NCI-H187 (cell line): ENCODE measurements at places on chromosomes 5 and 9.

DNA sequence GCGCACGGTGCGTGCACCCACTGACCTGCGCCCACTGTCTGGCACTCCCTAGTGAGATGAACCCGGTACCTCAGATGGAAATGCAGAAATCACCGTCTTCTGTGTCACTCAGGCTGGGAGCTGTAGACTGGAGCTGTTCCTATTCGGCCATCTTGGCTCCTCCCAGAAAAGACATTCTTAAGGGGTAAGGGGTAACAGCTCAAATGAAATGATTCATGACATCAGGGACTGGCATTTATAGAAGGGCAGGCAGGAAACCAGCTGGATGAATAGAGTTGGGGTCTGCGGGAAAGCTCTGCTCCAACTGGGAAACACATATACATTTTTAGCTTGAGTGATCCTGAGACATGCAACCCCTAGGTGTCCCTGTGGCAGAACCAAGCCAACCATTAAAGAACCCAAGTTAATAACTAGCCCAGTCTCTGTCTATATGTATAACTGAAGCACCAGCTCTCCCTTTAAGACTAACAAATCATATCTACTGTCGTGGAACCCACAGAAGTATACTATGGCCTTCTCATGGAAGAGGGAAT, 119.3 kb downstream of the LMNB1 start:
- DNase-seq = no peak

DNA sequence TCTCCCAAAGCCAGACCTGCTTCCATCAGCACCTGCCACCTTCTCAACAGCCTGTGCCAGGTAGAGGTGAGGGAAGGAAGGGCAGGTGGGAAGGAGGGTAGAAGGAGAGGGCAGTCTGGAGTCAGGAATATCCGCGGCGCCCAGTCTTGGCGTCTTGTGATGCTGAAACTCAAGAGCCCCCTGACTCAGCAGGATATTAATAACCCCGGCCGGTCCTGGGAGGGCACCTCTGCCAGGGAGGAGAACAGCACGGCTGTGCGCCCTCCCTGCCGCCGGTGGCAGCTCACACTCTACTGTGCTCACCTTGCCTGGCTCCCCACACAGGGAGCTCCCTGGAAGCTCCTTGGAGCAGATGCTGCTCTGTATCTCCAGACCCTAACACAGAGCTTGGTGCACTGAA, 11.6 kb upstream of the NTNG2 start:
- DNase-seq = no peak

DNA sequence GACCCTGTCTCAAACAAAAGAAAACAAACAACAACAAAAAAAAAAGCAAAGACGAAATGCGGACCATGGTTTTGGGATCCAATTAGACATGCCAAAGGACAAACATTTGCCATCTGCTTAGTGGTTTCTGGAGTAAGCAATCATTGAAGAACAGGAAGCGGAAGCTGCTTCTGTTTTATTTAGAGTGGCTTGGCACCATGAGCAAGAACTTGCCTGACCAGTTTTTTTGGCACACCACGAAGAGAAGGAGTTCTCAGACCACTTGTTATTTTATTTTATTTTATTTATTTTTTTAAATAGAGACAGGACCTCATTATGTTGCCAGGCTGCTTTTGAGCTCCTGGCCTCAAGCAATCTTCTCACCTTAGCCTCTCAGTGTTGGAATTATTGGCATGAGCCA, 17.0 kb downstream of the BTF3 start:
- DNase-seq = no peak

DNA sequence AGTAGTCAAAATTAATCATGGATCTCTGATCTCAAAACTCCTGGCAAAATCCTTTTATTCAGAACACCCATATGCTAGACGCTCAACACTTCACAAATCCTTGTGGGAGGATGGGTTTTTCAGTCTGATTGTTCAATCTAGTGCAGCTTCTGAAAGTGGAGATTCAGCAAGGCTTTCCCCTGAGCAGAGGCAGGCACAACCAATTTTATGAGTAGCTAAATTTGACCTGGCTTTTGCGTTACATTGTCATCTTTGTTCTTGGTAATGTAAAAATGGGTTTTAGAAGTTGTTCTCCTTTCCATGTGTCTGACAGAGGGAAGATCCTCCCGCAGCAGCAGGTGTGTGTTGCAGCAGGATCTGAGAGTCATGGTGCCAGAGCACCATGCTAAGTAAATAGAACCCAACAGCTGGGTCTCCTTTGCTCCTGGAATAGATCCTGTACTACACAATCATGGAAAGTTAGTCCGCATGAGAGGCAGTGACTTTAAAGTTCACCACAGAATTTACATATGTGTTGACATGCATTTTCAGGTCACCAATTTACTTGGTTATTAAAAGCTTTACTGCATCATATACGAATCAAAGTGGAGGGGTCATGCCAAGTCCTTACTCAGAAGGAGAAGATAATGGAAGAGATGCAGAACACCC, 70.1 kb upstream of the MEF2C start:
- peak; percentile 20 for DNase-seq

GRCh38 chr5:142597546-142598337, 88.1 kb downstream of the FGF1 start:
- DNase-seq = no peak

DNA sequence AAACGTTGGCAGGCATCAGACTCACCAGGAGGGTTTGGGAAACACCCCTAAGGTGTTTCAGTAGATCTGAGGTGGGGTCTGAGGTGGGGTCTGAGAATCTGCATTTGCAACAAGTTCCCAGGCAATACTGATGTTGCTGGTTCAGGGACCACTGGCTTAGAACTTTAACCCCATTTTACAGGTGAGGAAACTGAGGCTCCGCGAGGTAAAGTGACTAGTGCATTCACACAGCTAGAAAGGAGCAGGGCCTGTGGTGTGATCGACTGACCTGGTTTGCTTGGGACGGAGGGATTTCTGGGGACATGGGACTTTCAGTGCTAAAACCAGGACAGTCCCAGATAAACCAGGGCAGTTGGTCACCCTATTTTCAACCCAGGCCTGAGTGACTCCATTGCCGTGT, 81.4 kb upstream of the ZNF618 start:
- DNase-seq = no peak

- DNase-seq = no peak
Observed at GRCh38 chr5:16626696-16627264, 10.0 kb upstream of the RETREG1 start.
